CD8-positive, alpha-beta memory T cell (primary cell): ENCODE measurements at places on chromosomes 5 and 9. TPM values are rescaled to one million over a fixed set of nuclear protein-coding genes. Genes with fewer than 3 reads are reported as not detected.

DNA sequence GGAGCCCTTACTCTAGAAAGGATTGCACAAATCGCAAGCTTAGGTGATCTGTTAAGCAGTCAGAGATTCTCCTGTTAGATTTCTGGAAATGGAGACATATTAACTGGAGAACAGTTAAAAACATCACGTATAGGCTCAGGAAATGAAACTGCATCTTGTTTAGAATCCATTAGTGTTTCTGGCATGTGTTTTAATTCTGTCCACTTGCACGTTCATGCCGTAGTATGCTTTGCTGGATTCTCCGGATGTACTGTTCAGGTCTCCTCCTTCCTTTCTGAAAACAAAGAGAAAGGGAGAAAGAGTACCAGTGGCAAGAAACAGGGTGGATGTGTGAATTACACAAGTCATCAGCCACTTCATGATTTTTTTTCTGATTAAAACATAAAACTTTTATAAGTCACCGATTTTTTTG, 2.5 kb upstream of the RGMB start:
- peak overlapping the region; percentile 73 for H3K4me3 ChIP-seq
- no peak overlapping the region for H3K27ac ChIP-seq
- peaks cover 49% of the 10 kb centered on the region for H3K4me1 ChIP-seq
- H3K36me3 ChIP-seq: no peaks in the 10 kb centered on the region

DNA sequence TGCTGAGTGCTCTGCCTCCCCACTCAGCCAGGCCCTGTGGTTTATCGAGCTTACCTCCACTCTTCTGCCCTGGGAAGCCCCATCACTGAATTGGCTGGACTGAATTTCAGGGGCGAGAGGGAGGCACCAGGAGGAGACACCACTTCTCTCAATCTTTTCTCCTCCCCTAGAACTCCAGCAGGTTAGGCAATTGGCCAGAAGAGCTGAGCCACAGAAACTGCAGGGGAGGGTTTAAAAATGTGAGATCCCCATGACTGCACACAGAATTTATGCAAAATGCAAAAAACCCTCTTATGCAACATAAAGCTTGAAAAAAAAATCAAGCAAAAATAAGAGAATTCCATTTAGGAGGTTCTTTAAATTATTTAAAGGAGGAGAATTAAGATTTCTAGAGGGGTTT, 29.9 kb downstream of the TUT7 start:
- no peak for DNase-seq
- no peaks in the 10 kb centered on the region for H3K4me1 ChIP-seq
- no peak overlapping the region for H3K4me3 ChIP-seq
- peaks cover 65% of the 10 kb centered on the region for H3K36me3 ChIP-seq
- no peaks in the 10 kb centered on the region for H3K27me3 ChIP-seq

- H3K27ac ChIP-seq: no peak overlapping the region
- no peak overlapping the region for H3K4me3 ChIP-seq
These were observed 90.7 kb upstream of the DHFR start for GRCh38 chr5:80745490-80745889.

- H3K4me1 ChIP-seq: no peaks in the 10 kb centered on the region
- no peak for DNase-seq
- H3K4me3 ChIP-seq: no peak overlapping the region
- no peaks in the 10 kb centered on the region for H3K36me3 ChIP-seq
- H3K27me3 ChIP-seq: no peaks in the 10 kb centered on the region
These were observed 483.2 kb downstream of the TLR4 start for GRCh38 chr9:118187408-118187807.

DNA sequence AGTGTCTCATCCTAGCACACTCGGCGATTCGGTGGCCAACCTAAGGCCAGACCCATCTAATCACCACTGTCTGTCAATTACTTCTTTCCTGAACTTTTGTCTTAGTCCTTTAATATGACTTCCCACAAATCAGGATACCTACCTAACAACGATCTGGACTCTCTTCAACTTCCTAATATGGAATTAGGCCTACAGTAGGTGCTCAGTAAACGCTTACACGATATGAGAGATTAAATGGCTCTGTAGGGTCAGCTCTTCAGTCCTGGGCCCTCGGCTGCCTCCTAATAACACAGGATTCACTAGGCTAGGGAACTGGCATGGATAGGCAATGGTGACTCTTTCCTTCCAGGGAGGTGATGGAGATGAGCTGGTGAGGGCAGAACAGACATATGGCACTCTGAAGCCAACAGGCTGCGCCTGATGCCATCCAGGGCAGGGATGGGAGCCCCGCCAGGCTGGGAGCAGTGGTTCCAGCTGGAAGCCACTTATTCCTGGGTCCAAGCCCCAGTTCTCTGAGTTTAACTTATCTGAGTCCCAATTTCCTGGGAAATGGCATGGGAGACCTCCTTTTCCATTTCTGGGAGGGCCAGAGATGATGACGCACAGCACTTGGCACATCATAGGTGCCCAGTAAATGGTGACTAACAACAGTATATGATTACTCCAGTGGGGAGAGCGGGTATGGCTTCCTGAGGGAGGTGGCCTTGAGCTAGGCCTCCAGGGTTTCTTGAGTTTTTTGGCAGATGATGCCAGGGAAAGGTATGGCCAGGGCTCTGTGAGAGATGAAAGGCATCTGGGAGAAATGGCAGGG, 7.3 kb downstream of the PDGFRB start:
- H3K27me3 ChIP-seq: no peaks in the 10 kb centered on the region
- no peaks in the 10 kb centered on the region for H3K4me1 ChIP-seq
- DNase-seq: no peak
- H3K27ac ChIP-seq: no peak overlapping the region
- no peak overlapping the region for H3K4me3 ChIP-seq
- no peaks in the 10 kb centered on the region for H3K36me3 ChIP-seq

ACSL6 gene
- polyA plus RNA-seq: 20.7 TPM

- H3K27ac ChIP-seq: no peak overlapping the region
- DNase-seq: no peak
- no peaks in the 10 kb centered on the region for H3K36me3 ChIP-seq
- H3K4me1 ChIP-seq: peaks cover 6% of the 10 kb centered on the region
These were observed 3.8 kb downstream of the NKD2 start for GRCh38 chr5:1012313-1012841.

- DNase-seq: no peak
- no peak overlapping the region for H3K4me3 ChIP-seq
- no peaks in the 10 kb centered on the region for H3K4me1 ChIP-seq
These were observed 4.6 kb downstream of the ISL1 start for GRCh38 chr5:51387884-51388275.

FGF18 gene
- not detected for polyA plus RNA-seq

DNA sequence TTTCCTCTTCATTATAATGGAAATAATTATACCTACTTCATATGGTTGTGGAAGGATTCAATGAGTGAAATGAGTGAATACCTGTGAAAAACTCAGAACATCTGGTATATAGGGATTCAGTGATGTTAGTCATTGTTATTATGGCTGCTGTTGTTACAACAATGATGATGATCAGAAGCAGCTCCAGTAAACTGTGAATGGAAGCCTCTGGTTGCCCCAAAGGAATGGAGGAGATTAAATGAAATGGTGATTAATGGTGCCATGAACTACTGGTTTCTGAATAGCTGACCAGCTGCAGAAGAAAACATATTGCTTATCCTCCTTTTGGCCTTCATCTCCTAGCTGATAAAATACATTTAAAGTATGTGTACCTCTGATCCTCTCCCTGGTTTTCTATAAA, 372.0 kb downstream of the ARHGEF28 start:
- no peak overlapping the region for H3K27ac ChIP-seq
- DNase-seq: no peak
- H3K4me1 ChIP-seq: no peaks in the 10 kb centered on the region
- no peaks in the 10 kb centered on the region for H3K27me3 ChIP-seq
- no peak overlapping the region for H3K4me3 ChIP-seq
- H3K36me3 ChIP-seq: no peaks in the 10 kb centered on the region

PCDHA10 gene
- polyA plus RNA-seq: not detected

DNA sequence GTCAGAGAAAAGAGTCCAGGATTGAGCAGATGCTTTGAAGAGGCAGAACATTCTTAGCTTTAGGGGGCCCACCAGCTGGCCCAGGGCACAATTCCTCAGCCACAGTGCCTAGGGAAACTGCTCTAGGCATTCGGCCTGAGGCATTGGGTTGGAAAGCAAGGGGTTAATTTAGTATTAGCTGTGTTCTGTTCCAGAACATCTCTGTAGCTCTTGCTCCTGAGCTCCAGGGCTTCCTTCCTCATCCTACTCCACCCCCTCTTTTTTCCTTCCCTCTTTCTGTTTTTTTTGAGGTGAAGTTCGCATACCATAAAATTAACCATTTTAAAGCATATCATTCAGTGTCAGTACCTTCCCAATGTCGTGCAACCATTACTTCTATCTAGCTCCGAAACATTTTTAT, 74.5 kb upstream of the PANK3 start:
- DNase-seq: no peak
- no peaks in the 10 kb centered on the region for H3K27me3 ChIP-seq
- H3K4me1 ChIP-seq: no peaks in the 10 kb centered on the region
- no peak overlapping the region for H3K27ac ChIP-seq
- no peak overlapping the region for H3K4me3 ChIP-seq

DNA sequence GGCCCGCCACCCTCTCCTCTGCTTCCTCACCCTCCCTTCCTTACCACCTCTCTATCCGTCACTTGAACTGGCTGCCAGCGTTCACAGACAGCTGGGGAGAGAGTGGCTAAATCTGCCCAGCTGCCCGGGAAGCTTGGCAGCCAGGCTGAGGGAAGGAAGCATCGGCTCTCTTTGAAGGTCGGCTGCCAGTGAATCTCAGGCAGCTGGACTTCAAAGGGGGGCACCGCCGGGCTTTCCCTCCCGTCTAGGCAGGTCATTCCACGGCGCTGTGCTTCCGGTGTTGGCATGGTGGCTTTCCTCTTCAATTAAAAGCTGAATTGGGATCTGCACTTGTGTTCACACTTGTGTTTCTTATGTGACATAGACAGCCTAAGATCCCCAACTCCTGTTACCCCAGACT, 174.0 kb downstream of the GDNF start:
- DNase-seq: no peak
- no peaks in the 10 kb centered on the region for H3K27me3 ChIP-seq
- H3K36me3 ChIP-seq: no peaks in the 10 kb centered on the region
- H3K4me1 ChIP-seq: no peaks in the 10 kb centered on the region
- no peak overlapping the region for H3K4me3 ChIP-seq
- H3K27ac ChIP-seq: no peak overlapping the region

TMEM38B gene
- 18.5 TPM for polyA plus RNA-seq
